Chondrocyte (in vitro differentiated cells): ENCODE measurements at places on chromosomes 2 and 18. TPM values are rescaled to one million over a fixed set of nuclear protein-coding genes. Genes with fewer than 3 reads are reported as not detected.
A peak's percentile ranks its signal among the peaks of the same experiment; 100 is the strongest.

SERPINB2 gene
- not detected in 3 replicates for total RNA-seq

CAPG gene
- total RNA-seq, result 40.5 to 77.6 TPM (median 76.5 TPM) in 3 replicates

SLC25A12 gene
- 18.2 to 30.6 TPM (median 19.0 TPM) in 3 replicates for total RNA-seq

DNA sequence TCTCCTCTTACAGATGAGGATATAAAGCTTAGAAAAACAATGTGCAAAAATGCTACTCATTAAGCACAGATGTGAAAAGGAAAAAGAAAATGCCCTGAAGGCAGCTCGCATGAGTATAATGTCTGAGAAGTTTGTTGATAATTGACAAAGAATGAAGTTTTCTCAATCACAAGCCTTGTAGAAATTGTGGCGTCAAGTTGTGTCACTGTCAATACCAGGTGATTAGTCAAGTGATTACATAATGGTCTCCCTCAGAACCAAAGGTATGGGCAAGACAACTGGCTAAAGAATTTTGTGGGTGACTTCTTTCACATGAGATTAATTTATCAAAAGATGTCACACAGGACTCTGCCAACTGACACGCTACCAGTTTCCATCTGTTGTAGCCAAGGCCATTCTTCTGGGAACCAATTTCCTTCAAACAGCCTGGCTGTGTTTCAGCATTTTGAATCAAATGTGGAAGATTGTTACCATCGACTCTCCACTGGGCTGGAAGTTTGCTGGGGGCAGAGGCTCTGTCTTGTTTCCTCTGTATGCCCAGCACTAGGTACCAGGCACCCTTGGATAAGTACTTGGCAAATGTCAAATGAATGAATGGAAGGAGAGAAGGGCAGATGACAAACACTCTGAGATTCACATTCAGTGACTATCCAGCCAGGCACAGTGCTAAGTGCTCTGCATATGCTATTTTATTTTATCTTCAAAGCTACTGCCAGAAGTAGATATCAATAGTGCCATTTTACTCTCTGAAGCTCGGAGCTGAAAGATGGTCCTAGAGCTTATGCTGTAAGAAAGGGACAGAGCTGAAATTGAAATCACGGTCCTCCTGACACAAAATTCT lies 5.9 kb upstream of the FN1 start:
- DNase-seq, result no peak
- H3K27me3 ChIP-seq, result no peaks in the 10 kb centered on the region
- peaks cover 52% of the 10 kb centered on the region for H3K4me1 ChIP-seq
- H3K36me3 ChIP-seq, result peaks cover 2% of the 10 kb centered on the region
- no peak overlapping the region for H3K4me3 ChIP-seq

DNA sequence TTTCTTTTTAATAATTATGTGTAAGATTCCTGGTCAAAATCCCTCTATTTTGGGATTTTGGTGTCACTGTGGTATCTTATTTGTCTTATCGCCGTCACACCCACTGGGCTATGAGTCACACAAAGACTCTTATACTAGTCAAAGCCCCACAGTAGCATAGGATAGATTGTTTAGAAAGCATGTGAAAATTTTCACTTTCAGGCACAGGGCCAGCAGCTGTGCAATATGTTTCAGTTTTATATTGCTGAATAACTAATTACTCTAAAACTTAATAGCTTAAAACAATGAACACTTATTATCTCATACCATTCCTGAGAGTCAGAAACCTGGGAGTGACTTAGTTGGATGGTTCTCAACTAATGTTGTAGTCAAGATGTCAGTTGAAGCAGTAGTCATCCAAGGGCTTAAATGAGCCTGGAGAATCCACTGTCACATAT lies 24.0 kb downstream of the CFAP210 start:
- H3K27ac ChIP-seq, result no peak overlapping the region
- no peaks in the 10 kb centered on the region for H3K27me3 ChIP-seq
- no peak for DNase-seq
- no peak overlapping the region for H3K4me3 ChIP-seq
- no peaks in the 10 kb centered on the region for H3K36me3 ChIP-seq
- H3K4me1 ChIP-seq, result no peaks in the 10 kb centered on the region

DNA sequence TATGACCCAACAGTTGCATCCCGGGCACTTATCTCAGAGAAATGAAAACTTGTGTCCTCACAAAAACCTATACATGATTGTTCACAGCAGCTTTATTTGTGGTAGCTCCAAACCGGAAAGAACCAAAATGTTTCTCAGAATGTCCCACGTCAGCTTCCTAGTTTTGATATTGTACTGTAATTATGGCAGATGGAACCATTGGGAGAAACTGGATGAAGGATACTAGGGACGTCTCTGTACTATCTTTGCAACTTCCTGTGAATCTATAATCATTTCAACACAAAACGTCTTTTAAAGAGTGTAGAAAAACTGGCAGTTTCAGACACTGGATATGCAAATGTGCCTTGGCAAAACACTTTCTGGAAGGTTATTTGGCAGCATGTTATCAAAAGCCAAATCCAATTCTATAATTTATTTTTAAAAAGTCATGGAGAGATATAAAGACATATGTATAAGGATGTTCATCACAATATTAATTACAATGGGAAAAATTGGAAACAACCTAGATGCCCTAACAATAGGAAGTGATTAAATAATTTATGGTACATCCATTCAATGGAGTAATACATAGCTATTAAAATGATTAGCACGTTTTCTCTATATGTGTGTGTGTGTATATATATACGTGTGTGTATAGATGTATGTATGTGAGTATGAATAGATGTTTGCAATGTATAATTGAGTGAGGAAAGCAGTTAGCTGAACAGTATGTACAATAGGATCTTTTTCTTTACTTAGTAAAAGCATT lies 9.8 kb downstream of the SAG start:
- no peak overlapping the region for H3K4me3 ChIP-seq
- no peak for DNase-seq
- H3K4me1 ChIP-seq, result no peaks in the 10 kb centered on the region

DNA sequence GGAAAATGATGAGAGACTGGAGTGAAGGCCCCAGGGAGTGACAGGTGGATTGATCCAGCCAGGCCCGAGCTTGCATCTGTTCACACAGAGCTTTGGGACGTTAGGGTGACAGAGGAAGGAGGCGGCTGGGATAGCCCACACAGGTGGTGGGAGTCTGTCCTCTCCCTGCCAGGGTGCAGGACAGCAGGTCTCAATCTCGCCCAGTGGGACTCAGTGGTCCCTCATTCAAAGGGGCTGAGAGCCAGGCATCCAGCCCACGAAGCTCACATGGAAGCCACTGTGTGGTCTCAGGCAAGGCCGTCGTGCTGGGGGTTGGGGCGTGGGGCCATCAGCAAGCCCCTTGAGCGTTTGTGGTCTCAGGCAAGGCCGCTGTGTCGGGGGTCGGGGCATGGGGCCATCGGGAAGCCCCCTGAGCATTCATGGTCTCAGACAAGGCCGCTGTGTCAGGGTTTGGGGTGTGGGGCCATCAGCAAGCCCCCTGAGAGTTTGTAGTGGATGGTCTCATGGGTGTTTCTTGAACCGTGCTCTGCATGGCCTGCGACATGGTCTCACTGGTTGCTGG lies 8.3 kb downstream of the KCNG2 start:
- H3K36me3 ChIP-seq, result no peaks in the 10 kb centered on the region
- peaks cover 16% of the 10 kb centered on the region for H3K27me3 ChIP-seq
- no peaks in the 10 kb centered on the region for H3K4me1 ChIP-seq
- peak; percentile 70 for DNase-seq
- H3K27ac ChIP-seq, result no peak overlapping the region

- no peaks in the 10 kb centered on the region for H3K4me1 ChIP-seq
- no peak for DNase-seq
- H3K4me3 ChIP-seq, result no peak overlapping the region
Measured at GRCh38 chr2:84527137-84528129, 11.1 kb downstream of the DNAH6 start.

GRCh38 chr2:61750624-61751023 lies 103.2 kb downstream of the FAM161A start:
- no peak overlapping the region for H3K4me3 ChIP-seq
- H3K4me1 ChIP-seq, result peaks cover 7% of the 10 kb centered on the region
- no peaks in the 10 kb centered on the region for H3K27me3 ChIP-seq
- peak overlapping the region; percentile 81 for H3K27ac ChIP-seq
